ENCODE measurements at places on chromosomes 12 and 14.

GRCh38 chr12:19168644-19169043 lies 39.1 kb downstream of the PLEKHA5 start:
- no peak for DNase-seq

- DNase-seq, result no peak
Observed at GRCh38 chr12:52676163-52676562, 4.0 kb downstream of the KRT1 start.

- no peak for DNase-seq
Observed at GRCh38 chr12:132429602-132429945, 60.4 kb upstream of the FBRSL1 start.

- no peak for DNase-seq
Observed at GRCh38 chr12:52440821-52441319, 6.7 kb upstream of the KRT75 start.

- no peak for DNase-seq
Observed at GRCh38 chr12:47709671-47710070, 3.8 kb upstream of the RPAP3 start.
